ENCODE measurements at places on chromosomes 16 and 17. TPM values are rescaled to one million over a fixed set of nuclear protein-coding genes. Genes with fewer than 3 reads are reported as not detected.

Gene PSMC3IP
- 25.2 TPM for total RNA-seq

Gene TIGD7
- total RNA-seq, result 2.8 TPM

Gene XAF1
- total RNA-seq, result 0.43 TPM

Gene PIPOX
- total RNA-seq, result not detected

Gene SMIM22
- total RNA-seq, result not detected

Gene CD300LG
- not detected for total RNA-seq

Gene IRX5
- total RNA-seq, result 19.0 TPM

Gene ACSM5
- not detected for total RNA-seq

Gene C17orf50
- not detected for total RNA-seq

Gene KRT36
- not detected for total RNA-seq

Gene LCMT1
- 30.5 TPM for total RNA-seq

Gene UBN1
- 23.7 TPM for total RNA-seq

Gene SLC26A11
- total RNA-seq, result 12.0 TPM

Gene CMTM2
- not detected for total RNA-seq

Gene ADAP2
- 1.5 TPM for total RNA-seq

Gene SCGB1C2
- total RNA-seq, result not detected

Gene NOMO2
- 119 TPM for total RNA-seq

Gene ZNF385C
- 0.67 TPM for total RNA-seq

Gene NPIPA2
- total RNA-seq, result 4.1 TPM

Gene SLC38A8
- not detected for total RNA-seq

Gene NARF
- total RNA-seq, result 20.3 TPM

Gene ZFPM1
- 2.0 TPM for total RNA-seq

Gene RPAIN
- 23.3 TPM for total RNA-seq

Gene ADAD2
- not detected for total RNA-seq

Gene KRT33A
- total RNA-seq, result not detected

Gene PYDC1
- not detected for total RNA-seq

Gene ACSM2B
- not detected for total RNA-seq
